Stimulated activated CD4-positive, alpha-beta T cell treated with anti-CD3 and anti-CD28 coated beads, Interleukin-4, amount 100 ng/mL, for 48 hours (primary cell): ENCODE measurements at places on chromosomes 12 and 14.

DNA sequence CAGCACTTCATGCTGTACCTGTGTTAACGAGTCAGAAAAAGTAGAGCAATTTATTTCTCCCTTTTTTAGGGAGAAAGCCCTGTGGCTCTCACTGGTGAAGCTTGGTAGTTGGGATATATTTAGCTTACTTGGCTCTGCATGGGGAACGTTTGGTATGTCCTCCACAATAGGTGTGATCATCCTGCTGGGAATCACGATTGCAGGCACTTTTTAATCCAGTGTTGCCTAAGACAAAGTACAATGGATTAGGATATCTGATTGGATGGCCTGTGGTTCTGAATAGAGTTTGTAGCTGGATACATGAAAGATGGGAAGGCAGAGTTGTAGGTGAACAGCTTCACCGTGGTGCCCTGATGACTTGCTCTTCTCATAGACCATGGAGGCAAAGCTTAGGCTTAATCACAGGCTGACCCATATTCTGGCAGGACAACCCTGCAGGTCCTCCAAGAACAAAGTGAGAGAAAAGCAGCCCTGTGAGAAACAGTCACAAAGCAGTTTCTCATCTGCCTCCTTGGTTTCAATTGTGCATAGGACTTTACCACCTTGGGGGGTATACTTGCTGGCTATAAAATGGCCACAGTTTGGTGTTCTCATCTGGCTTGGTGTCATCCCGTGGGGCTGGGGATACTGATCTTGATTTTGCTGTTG lies 7.5 kb downstream of the RESF1 start:
- DNase-seq = no peak

- DNase-seq = no peak
Observed at GRCh38 chr12:95764848-95765247, 25.7 kb downstream of the NTN4 start.

DNA sequence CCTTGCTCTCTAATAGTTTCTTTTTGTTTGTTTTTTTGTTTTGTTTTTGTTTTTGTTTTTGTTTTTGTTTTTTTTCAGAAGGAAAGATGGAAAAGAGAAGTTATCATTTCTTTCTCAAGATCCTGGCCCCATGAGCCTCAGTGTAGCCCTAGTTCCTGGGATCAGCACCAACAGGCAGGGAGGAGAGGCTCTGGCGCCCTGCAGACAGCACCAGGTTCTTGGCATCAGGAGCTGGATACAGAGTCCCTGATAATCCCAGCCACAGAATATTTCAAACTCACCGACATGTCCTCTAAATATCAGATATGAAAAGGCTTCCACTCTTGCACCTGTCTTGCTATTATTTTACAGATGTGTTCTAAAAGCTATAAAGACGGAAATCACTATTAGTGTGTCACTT lies 52.7 kb downstream of the FOXN3 start:
- DNase-seq = no peak

DNA sequence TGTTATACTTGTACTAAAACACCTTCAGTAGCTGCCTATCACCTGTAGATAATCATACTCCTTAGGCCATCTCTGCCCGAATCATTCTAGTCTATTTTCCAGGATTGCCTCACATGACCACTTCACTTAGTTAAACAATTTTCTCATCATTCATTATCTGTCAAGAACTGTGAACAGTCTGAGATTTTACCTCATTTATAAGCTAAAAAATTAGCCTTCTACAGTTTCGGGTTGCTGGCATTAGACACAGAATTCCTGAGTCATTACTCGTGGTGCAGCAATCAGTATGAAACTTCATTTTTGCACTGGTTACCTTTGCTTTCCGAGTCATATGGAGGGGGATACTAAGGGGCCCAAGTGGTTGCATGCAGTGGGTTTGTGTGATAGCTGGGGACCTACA lies 57.6 kb upstream of the OTOGL start:
- no peak for DNase-seq

DNA sequence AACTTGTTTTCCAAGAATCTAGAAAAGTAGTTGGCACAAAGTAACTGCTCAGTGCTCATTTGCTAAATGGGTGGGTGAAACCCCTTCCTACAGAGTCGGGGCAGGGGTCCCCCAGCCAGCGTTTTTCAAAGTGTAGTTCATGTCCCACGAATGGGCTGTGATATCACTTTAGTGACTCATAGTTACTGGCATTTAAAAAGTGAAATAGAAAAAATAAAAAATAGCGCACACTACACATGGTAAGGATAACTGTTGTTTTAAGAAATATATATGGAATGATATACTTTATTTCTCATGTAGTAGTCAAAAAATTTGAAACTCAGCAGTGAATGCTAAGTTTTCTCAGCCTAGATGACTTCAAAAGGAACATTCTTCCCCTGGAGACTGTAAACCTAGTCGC lies 250.4 kb downstream of the CHST11 start:
- DNase-seq = no peak

- DNase-seq = no peak
Observed at GRCh38 chr12:24768415-24768814, 180.5 kb downstream of the BCAT1 start.

- no peak for DNase-seq
Observed at GRCh38 chr12:4392223-4392742, 12.8 kb upstream of the FGF23 start.

DNA sequence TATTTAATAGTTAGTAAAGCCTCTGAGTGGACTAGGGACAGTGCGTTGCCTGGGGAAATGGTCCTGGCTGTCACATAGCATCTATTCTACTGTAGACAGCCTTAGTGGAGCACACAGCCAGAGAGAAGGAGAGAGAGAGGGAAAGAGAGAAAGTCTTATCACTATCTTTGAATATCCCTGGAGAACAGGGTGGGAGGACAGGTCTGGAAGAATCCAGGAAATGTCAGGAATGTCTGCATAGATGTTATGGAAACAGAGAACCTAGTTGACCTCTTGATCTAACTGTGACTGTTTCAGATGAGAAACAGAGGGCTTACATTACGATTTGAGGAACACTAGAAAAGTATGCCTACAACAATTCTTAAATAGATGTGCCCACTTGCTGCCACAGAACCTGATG lies 92.8 kb downstream of the SLC15A5 start:
- no peak for DNase-seq

- no peak for DNase-seq
Observed at GRCh38 chr12:6292606-6293005, 17.9 kb upstream of the PLEKHG6 start.

GRCh38 chr12:57872362-57872761 lies 25.8 kb upstream of the CTDSP2 start:
- no peak for DNase-seq

DNA sequence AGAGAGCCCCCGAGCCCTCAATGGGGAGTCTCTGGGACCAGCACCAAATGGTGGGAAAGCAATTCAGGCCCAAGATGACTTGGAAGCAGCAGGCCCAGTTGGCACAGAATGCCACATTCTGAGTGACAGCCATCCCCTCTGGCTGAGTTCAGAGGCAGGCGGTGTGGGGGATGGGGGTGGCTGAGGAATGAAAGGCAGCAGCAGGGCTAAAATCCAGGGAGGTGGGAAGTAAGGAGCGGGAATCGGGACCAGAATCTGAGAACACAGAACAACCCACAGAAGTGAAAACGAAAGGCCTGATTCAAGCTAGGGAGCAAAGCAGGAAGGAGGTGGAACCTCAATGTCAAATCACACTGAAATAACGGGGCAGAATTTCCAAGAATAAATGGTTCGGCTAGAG lies 171.2 kb downstream of the CALM1 start:
- no peak for DNase-seq

DNA sequence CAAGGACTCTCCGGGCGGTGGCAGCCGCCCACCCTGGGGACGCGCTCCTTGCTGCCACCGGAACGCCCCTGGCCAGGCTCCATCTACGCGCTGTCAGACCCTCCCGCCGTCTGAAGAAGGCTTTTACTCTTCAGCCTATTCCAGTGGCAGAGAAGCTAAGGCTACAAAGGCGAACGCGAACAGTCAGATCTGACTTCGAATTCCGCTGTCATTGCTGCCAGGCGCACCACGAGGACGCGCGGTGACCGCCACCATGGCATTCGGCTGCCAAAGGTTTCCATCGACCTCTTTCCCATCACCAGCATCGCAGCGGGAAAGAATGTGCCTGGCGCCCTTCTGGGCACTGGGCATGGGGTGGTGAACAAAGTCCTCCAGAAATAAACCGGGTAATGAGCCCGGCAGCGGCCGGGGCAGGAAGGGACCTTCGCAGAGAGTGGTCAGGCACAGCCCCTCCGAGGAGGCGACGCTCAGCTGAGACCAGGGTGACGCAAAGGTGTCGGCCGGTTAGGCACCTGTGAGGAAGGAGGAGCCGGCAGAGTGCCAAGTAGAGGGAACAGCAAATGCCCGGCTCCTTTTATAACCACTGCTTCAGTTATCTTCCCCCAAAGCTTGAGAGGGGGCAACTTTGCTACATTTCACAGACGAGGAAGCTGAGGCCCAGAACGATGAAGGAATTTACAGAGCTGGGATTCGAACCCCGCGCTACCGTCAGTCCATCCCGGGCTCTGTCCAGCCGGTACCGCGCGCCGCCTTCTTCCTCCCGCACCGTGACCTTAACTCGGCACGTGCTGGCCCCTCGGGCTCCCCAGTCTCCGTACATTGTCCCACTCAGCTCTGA lies 1.9 kb upstream of the RFX4 start:
- DNase-seq = no peak

- no peak for DNase-seq
Observed at GRCh38 chr12:66813137-66813892, 134.4 kb upstream of the GRIP1 start.

DNA sequence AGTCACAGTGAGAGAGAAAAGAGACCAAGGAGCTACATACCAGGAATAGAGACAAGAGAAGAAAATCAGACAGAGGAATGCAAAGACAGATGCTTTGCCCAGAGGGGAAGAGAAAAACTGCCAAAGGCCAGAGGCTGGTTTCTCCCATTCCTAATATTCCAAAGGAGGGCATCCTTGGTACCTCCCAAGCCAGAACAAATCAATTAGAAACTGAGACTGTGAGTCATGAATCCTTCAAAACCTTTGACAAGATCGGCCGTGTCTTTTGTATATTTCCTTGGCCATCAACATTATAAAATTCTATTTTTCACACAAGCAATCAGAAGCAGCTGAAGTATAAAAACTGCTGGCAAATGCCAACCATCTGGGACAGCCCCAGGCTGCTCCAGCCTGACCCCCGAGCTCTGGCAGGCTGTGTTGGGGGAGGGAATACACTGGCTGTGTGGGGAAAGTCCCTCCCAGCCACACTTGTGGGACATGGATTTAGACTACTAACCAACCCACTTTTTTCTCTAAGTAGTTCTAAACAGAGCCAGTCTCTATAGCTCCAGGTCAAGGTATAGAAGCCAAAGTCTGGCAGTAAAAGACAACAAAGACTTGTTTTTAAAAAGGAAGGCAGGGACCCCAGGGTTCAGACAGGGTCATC lies 13.7 kb downstream of the POMT2 start:
- DNase-seq = no peak

DNA sequence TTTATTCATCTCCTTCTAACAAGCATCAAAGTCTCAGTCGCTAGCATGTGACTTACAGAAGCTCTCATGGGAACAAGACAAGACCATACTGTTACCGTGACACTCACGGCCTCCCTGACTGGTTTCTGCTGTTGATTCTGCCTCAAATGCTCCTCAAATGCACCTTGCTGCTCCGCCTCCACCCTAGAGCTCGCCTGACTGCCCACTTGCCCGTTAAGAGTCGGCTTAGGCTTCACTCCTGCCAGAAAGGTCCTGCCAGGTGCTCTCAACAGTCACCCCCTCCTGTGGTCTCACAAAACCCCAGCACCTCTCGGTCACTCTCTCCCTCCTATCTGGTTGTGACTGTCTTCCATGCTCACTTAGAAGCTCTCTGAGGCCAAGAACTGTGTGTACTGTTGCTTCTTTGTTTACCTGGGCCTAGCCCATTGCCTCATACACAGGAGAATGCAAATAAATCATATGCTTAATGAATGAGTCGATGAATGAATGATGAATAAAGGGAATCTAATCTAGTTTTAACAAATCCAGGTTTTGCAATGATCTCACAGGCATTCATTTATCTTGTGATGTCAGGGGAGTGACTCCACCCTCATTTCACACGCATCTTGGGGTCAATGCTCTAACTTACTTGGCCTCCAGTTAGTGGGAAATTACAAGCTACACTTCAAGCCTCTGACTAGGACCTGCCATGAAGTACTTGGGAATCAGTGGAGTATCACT lies 41.3 kb downstream of the SSH1 start:
- no peak for DNase-seq

DNA sequence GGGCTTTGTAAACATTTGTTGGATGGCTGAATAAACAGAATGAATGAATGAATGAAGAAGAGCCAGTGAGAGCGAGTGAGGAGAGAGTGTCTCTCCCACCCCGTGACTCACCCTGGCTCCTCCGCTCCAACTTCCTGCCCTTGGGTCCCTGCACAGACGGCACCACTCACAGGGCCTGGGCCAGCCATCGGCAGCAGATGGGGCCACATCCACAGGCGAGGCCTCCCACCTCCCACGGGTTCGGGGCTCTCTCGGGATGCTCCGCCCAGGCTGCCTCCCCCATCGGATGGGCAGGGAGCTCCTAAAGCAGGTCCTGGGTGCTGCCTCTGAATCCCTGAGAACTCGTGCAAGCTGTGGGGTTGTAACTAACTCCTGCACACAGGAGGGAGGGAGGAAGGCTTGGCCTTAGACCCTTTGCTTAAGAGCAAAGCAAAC lies 41.3 kb downstream of the CCNK start:
- DNase-seq = no peak

- DNase-seq = no peak
Observed at GRCh38 chr14:69259527-69260189, at the start of gene GALNT16. Gene GALNT16 (plus strand): TSS chr14:69260158. CDS start chr14:69260291, 133 bp downstream.

GRCh38 chr12:28294300-28294699 lies 104.0 kb downstream of the CCDC91 start:
- DNase-seq = no peak

DNA sequence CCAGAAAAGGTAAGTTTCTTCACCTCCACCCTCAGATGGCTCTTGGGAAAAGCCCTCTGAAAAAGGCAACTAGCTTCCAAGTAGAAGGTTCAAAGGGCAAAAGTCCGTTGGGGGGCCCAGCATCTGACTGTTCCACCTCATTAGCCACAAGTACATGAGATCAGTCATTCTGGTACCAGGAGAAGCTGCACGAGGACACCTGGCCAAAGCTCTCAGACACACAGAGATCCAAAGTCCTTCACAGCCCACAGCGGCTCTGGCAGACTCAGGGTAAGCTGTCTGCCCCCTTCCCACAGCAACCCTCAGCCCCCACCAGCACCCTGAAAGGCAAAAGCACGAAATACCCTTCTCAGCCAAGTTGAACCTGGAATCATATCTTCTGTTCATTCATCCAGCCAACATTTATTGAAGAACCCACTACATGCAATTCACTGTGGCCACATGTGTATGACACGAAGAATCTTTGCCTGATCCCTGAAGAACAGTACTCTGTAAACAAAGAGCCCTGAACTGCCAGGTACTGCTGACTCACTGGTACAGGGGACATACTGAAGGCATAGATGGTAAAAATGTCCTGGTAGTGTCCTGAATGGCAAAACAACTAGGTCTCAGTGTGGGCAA lies 19.0 kb downstream of the SLC7A7 start:
- no peak for DNase-seq

DNA sequence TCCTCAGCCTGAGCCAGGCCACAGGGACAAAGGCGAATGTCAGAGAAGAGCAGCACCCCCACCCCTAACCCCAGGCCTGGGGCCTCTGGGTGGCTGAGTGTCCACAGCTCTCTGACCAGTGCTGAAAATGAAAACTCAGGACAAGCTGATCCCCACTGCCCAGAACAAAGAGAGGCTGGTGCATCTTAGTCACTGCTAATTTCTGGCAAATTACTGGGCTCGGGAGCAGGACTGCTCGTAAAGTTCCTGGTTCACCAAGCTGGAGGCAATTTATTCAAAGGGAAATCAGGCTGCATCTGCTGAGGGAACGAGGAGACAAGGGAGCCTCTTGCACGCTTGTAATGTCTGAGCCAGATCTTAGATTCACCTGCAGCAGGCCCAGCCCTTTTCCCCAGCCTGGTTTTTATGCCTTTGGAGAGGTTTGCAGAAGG lies 43.2 kb downstream of the CALM1 start:
- DNase-seq = no peak
